ENCODE measurements at places on chromosomes 5 and 9. TPM values are rescaled to one million over a fixed set of nuclear protein-coding genes. Genes with fewer than 3 reads are reported as not detected.

DNA sequence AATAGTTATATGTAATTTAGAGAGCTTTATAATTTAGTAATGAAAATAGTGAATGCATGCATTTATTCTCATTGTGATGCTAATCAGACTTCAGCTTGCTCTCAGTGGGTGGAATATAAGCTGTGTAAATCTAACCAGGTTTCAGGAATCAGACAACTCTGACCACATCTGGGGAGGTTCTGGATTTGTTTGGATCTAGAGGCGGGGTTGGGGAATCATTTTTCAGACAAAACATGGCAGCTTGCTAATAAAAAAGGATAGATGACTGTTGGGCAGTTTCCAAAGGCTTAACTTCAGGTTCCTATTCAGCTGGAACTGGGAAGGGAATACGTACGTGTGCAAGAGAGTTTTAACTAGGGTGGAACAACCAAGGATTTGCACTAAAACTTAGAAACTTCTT is 43.2 kb upstream of the MAMDC2 start:
- H3K27ac ChIP-seq: no peak overlapping the region
- no peaks in the 10 kb centered on the region for H3K4me1 ChIP-seq
- no peak for DNase-seq
- H3K4me3 ChIP-seq: no peak overlapping the region

DNA sequence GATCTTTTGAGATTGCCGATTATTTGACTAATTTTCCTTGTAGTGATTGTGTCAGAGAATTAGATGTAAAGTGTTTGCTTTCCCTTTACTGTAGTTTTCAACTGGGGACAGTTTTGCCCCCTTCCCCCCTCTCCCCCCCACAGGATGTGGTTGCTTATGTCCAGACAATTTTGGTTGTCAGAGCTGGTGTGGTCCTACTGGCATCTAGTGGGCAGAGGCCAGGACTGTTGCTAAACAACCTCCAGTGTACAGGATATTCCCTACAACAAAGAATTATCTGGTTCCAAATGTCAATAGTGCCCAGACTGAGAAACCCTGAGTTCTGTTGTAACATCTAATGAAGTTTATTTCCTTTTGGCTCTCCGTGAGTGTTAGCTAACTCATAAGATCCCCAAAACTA is 20.0 kb downstream of the TMEFF1 start:
- H3K27me3 ChIP-seq: no peaks in the 10 kb centered on the region
- DNase-seq: no peak
- no peaks in the 10 kb centered on the region for H3K36me3 ChIP-seq
- H3K4me3 ChIP-seq: no peak overlapping the region

- H3K4me3 ChIP-seq: no peak overlapping the region
- H3K27ac ChIP-seq: no peak overlapping the region
- H3K4me1 ChIP-seq: no peaks in the 10 kb centered on the region
- no peaks in the 10 kb centered on the region for H3K27me3 ChIP-seq
- no peaks in the 10 kb centered on the region for H3K36me3 ChIP-seq
Measured at GRCh38 chr5:154308443-154309370, 118.2 kb downstream of the GALNT10 start.

DNA sequence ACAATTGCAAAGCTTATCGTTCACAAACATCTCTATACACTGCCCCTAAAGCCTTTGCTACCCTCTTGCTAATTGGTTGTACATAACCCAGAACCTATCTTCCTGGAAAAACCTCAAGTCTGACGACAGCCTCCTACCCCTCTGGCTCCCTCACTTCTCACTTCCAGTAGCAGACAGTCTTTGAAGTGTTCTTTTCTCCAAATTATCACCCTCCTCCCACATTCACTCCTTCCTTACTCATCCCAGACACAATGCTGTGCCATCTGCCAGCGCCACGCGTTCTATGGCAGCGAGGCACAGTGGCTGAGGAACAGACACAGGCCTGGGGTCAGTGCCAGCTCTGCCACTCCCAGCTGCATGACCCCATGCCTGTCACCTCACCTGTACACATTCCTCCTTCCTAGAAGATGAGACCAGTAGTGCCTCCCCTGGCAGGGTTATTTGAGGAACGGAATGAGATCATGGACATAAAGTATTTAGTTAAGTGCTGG is 27.7 kb downstream of the CLTA start:
- no peak for DNase-seq
- peak overlapping the region; percentile 15 for H3K27ac ChIP-seq
- peaks cover 36% of the 10 kb centered on the region for H3K36me3 ChIP-seq
- no peaks in the 10 kb centered on the region for H3K27me3 ChIP-seq

GRCh38 chr5:76679231-76679630 is 36.7 kb upstream of the F2R start:
- H3K4me3 ChIP-seq: no peak overlapping the region
- H3K4me1 ChIP-seq: no peaks in the 10 kb centered on the region
- no peak for DNase-seq
- no peak overlapping the region for H3K27ac ChIP-seq
- H3K36me3 ChIP-seq: peaks cover 43% of the 10 kb centered on the region

- H3K27ac ChIP-seq: no peak overlapping the region
- no peak overlapping the region for H3K4me3 ChIP-seq
- peak; percentile 22 for DNase-seq
- no peaks in the 10 kb centered on the region for H3K27me3 ChIP-seq
- peaks cover 15% of the 10 kb centered on the region for H3K4me1 ChIP-seq
- H3K36me3 ChIP-seq: no peaks in the 10 kb centered on the region
Measured at GRCh38 chr9:4970970-4971641, 14.0 kb upstream of the JAK2 start.

GRCh38 chr9:124477211-124477647 is 27.0 kb downstream of the ADGRD2 start:
- no peak overlapping the region for H3K4me3 ChIP-seq
- no peaks in the 10 kb centered on the region for H3K27me3 ChIP-seq
- no peaks in the 10 kb centered on the region for H3K4me1 ChIP-seq
- no peaks in the 10 kb centered on the region for H3K36me3 ChIP-seq

GRCh38 chr5:115366223-115366622 is 69.8 kb upstream of the CCDC112 start:
- H3K4me3 ChIP-seq: no peak overlapping the region
- DNase-seq: no peak
- H3K27ac ChIP-seq: no peak overlapping the region
- no peaks in the 10 kb centered on the region for H3K27me3 ChIP-seq
- H3K4me1 ChIP-seq: no peaks in the 10 kb centered on the region

- no peaks in the 10 kb centered on the region for H3K4me1 ChIP-seq
- no peak for DNase-seq
- H3K4me3 ChIP-seq: no peak overlapping the region
- H3K27me3 ChIP-seq: no peaks in the 10 kb centered on the region
Measured at GRCh38 chr5:147539053-147539452, 29.2 kb upstream of the DPYSL3 start.

DNA sequence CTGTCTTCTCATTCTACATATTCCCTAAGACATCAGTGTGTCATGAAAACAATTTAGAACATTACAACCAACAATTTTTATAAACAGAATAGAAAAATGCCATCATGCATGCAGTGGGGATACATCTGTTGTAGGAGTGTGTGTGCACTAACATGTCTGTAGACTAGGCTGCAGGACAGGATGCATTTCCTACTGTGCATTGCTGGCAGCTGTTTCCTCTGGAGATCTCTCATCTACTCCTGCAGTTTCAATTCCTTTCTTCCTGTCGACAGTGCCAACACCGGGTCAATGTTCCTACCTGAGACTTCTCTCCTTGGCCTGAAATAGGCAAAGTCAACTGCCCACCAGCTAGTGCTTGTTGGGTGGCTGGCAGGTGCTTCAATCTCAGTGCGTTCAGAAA is 69.8 kb downstream of the ANKH start:
- no peak for DNase-seq
- H3K4me3 ChIP-seq: no peak overlapping the region
- no peaks in the 10 kb centered on the region for H3K27me3 ChIP-seq
- peaks cover 10% of the 10 kb centered on the region for H3K4me1 ChIP-seq
- H3K27ac ChIP-seq: no peak overlapping the region

ADGRD2 gene
- total RNA-seq: not detected

CCNJL gene
- not detected for total RNA-seq

DMRTA1 gene
- not detected for total RNA-seq

PDZD2 gene
- total RNA-seq: 0.64 TPM

ANKRD34B gene
- total RNA-seq: not detected
